ENCODE measurements at places on chromosomes 2 and 18. TPM values are rescaled to one million over a fixed set of nuclear protein-coding genes. Genes with fewer than 3 reads are reported as not detected.

Gene METTL4
- 4.1 TPM for total RNA-seq

Gene PRSS56
- total RNA-seq = not detected

Gene SLC9A4
- not detected for total RNA-seq

Gene POTEC
- not detected for total RNA-seq

DNA sequence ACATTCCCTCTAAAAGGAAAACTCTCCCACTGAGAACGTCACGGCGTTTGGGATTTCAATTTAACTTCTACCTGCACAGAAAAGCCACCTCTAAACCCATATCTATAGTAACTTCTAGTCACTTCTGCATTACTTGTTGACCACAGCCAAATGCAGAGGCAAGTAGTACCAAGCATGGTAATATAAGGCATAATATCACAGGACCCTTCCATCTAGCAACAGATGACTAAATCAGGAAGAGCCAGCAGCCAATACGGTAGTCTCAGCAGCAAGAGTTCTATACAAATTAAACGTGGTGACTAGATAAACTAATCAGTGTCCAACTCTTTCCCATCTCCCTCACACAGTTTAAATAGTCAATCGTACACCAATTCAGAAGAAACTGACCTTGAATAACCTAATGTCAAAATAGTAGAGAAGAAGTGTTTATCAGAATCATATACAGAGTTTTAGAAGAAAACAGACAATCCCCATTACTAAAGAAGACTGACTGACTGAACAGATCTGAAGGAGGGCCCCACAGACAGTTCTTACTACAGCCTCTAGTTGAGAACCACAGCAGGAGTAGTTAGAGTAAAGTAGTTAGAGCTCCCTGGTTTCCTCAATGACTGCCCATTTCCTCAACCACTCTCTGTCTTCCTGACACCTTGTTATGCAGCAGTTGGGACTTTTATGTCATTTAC lies 30.0 kb downstream of the MEMO1 start:
- H3K4me3 ChIP-seq = no peak overlapping the region
- DNase-seq = peak; percentile 49
- no peak overlapping the region for H3K27ac ChIP-seq
- peaks cover 7% of the 10 kb centered on the region for H3K36me3 ChIP-seq
- H3K27me3 ChIP-seq = no peaks in the 10 kb centered on the region

GRCh38 chr2:75284345-75284744 lies 85.0 kb upstream of the TACR1 start:
- no peak overlapping the region for H3K27ac ChIP-seq
- H3K27me3 ChIP-seq = no peaks in the 10 kb centered on the region
- no peaks in the 10 kb centered on the region for H3K36me3 ChIP-seq
- DNase-seq = no peak
- H3K4me1 ChIP-seq = no peaks in the 10 kb centered on the region
- H3K4me3 ChIP-seq = no peak overlapping the region

DNA sequence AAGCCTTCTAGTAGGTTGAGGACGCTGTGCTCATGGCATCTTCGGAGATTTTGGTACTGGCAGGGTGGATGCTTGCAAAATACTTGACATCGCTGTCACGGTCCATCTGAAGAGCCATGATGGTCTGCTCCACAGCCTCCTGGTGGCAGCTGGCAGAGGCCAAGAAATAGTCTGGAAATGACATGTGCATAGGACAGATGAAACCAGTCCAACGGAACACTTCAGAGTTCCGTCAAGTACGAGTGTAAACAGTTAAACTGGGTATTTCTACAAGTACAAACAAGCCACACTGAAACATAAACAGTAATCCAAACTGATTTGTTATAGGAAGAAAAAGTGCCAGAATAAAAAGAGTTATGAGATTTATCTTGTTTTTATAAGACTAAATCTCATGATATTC lies 66.6 kb downstream of the PPP4R1 start:
- H3K27me3 ChIP-seq = no peaks in the 10 kb centered on the region
- no peak overlapping the region for H3K4me3 ChIP-seq
- no peak overlapping the region for H3K27ac ChIP-seq
- H3K36me3 ChIP-seq = peaks cover 42% of the 10 kb centered on the region

DNA sequence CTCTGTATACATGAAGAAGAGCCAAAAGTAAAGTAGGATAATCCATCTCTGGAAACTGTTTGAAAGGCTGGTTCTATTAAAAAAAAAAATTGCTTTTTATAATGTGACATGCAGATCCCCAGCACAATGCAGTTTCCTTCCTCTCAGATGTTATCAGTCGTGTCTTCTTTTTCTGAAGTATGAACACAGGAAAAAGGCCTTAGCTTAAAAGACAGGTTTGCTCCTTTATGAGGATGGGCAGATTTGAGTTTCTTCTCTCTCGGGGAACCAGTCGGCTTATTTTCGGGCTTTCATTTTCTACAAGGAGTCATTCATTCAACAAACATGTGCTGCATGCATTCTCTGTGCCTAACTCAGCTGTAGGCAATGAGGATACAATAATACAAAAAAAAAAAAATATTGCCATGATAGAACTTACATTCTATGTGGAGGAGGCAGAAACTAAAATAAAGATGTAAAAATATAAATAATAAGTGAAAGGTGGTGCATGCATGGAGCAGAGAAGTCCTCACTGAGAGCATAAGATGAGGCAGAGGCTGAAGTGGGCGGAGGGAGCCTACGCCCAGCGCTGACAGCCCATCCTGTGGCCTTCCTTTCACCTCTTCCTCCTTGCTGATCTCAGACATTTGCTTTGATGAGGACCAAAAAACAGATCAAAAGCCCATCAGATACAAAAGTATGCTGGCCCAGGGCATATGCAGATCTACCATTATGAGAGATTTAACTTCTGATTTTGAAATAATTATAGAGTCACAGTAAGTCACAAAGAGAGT lies at the start of gene CD226:
TSS of gene CD226 (minus strand) at position 513 of the 773 bp plus-strand sequence. CDS start at position 46, 467 bp downstream.
- H3K27ac ChIP-seq = peak within 1 kb of the TSS; percentile 44
- DNase-seq = no peak
- no peaks in the 10 kb centered on the region for H3K4me1 ChIP-seq

- H3K4me3 ChIP-seq = no peak overlapping the region
- no peaks in the 10 kb centered on the region for H3K27me3 ChIP-seq
- no peak overlapping the region for H3K27ac ChIP-seq
- H3K36me3 ChIP-seq = no peaks in the 10 kb centered on the region
These were observed 425.4 kb upstream of the VRK2 start for GRCh38 chr2:57621122-57621663.

- H3K27me3 ChIP-seq = no peaks in the 10 kb centered on the region
- H3K27ac ChIP-seq = no peak overlapping the region
- no peak overlapping the region for H3K4me3 ChIP-seq
- DNase-seq = peak; percentile 73
- H3K36me3 ChIP-seq = no peaks in the 10 kb centered on the region
These were observed 48.4 kb upstream of the PIK3C3 start for GRCh38 chr18:41906528-41907146.

DNA sequence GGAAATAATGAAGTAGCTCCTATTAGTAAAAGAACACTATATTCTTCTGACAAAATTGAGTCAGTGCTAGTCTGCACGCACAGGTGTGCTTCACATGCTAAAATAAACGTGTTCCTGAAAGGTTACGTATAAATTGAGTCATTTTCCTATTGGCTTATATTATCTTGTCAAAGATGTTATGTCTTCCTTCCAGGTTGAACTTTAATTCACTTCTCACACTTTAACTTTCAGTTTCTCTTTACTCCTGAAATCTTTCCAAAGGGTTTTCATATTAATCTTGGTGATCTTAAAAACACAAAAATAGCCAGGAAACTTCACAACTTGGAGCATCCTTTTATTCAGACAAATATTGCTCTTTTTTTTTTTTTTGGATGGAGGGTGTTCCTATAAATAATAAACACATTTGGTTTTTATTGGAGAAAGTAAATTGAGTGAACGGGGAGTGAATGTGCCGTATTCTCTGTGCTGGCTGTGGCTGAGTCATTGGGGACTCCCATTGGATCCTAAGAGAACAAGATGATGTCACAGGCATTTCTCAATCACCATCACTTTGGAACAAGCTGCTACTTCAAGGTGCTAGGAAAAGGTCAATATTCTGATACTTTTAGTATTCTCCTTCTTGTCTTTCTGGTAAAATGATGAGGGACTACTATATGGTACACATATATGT lies 150.2 kb upstream of the SPATS2L start:
- H3K36me3 ChIP-seq = no peaks in the 10 kb centered on the region
- no peaks in the 10 kb centered on the region for H3K27me3 ChIP-seq
- no peak for DNase-seq
- no peak overlapping the region for H3K4me3 ChIP-seq
- H3K27ac ChIP-seq = no peak overlapping the region
- H3K4me1 ChIP-seq = no peaks in the 10 kb centered on the region

DNA sequence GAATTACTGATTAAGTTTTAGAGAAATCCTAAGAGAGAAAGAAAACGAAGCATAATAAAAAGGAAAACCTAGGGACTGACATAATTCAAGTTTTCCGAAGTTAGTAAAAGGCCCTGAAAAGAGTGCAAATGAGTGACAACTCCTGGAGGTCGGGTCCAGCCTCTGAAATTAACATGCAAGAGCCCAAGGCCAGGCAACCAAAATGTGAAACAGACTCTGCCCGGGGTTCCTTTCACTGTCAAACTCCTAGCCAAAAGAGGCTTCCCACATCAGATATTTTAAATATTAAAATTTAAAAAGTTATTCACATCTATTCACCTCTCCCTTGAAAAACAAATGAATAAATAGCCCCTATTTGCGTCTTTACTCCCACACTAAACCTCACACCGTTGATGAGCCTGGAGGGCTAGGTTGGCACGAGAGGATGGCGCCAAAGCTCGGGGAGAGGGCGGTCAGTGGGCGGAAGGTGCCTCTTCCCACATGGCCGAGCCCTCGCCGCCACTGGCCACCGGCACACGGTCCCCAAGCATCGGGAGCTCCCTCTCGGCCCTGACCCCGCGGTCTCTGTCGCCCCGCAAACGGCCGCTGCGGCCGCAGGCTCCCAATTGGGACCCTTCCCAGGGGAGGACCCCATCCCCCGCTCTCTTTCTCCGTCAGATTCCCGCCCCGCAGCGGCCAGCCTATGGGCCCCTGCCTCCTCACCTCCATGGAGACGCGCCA lies 630 bp downstream of the PPM1G start:
- H3K4me1 ChIP-seq = peaks cover 44% of the 10 kb centered on the region
- H3K27me3 ChIP-seq = no peaks in the 10 kb centered on the region
- H3K4me3 ChIP-seq = peak overlapping the region; percentile 92
- H3K36me3 ChIP-seq = peaks cover 9% of the 10 kb centered on the region
- DNase-seq = peak; percentile 15

GRCh38 chr2:218999881-219000568 lies 6.8 kb upstream of the CRYBA2 start:
- DNase-seq = peak; percentile 66
- no peak overlapping the region for H3K4me3 ChIP-seq
- peak overlapping the region; percentile 93 for H3K27ac ChIP-seq
- peaks cover 23% of the 10 kb centered on the region for H3K27me3 ChIP-seq
- peaks cover 61% of the 10 kb centered on the region for H3K4me1 ChIP-seq
- H3K36me3 ChIP-seq = no peaks in the 10 kb centered on the region

- H3K4me3 ChIP-seq = no peak overlapping the region
- no peaks in the 10 kb centered on the region for H3K36me3 ChIP-seq
- peak; percentile 64 for DNase-seq
- H3K4me1 ChIP-seq = peaks cover 21% of the 10 kb centered on the region
These were observed 251.1 kb upstream of the TRIB2 start for GRCh38 chr2:12465631-12466135.

- no peak overlapping the region for H3K4me3 ChIP-seq
- H3K36me3 ChIP-seq = no peaks in the 10 kb centered on the region
- no peaks in the 10 kb centered on the region for H3K4me1 ChIP-seq
- H3K27me3 ChIP-seq = peaks cover 5% of the 10 kb centered on the region
These were observed 157.2 kb upstream of the CAPN13 start for GRCh38 chr2:30964334-30965005.

- no peak overlapping the region for H3K27ac ChIP-seq
- no peaks in the 10 kb centered on the region for H3K4me1 ChIP-seq
- peaks cover 6% of the 10 kb centered on the region for H3K36me3 ChIP-seq
- H3K27me3 ChIP-seq = no peaks in the 10 kb centered on the region
- H3K4me3 ChIP-seq = no peak overlapping the region
These were observed 310.3 kb upstream of the CYP26B1 start for GRCh38 chr2:72457801-72458516.

- H3K27ac ChIP-seq = no peak overlapping the region
- H3K4me3 ChIP-seq = no peak overlapping the region
- no peaks in the 10 kb centered on the region for H3K36me3 ChIP-seq
- DNase-seq = no peak
These were observed 251.7 kb upstream of the HNRNPA3 start for GRCh38 chr2:176960736-176961520.

- no peaks in the 10 kb centered on the region for H3K27me3 ChIP-seq
- no peak overlapping the region for H3K27ac ChIP-seq
- H3K4me1 ChIP-seq = no peaks in the 10 kb centered on the region
- no peak overlapping the region for H3K4me3 ChIP-seq
- H3K36me3 ChIP-seq = no peaks in the 10 kb centered on the region
- no peak for DNase-seq
These were observed 9.1 kb downstream of the TWIST2 start for GRCh38 chr2:238856713-238857567.

DNA sequence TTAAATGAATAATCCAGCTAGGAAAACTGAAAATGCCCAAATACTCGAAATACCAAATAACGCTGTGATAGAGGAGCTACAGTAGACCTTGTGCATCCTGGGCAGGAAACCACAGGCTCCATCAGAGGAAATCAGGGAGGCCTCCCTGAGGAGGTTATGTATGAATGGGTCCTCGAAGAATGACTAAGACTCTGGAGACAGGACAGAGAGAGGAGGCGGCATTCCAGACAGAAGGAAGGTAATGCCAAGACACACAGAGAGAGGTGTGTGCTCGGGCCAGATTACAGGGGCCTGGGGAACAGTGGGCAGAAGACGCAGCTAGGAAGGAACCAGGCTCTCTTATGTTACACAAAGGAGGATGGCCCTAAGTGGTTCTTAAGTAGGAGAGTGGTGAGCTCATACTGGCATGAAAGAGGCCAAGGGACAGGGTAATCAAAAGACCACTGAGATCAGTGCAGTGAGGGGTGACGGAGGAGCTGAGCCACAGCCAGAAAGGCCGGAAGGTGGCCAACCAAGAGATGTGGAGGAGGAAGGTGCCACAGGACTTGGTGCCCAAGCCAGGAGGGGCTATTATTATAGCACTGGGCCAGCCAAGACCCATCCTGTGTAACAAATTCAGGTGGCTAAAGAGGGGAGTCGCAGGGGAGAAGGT lies 9.9 kb downstream of the ST3GAL5 start:
- no peak for DNase-seq
- H3K36me3 ChIP-seq = no peaks in the 10 kb centered on the region
- H3K27me3 ChIP-seq = no peaks in the 10 kb centered on the region
- H3K4me1 ChIP-seq = no peaks in the 10 kb centered on the region
- H3K4me3 ChIP-seq = no peak overlapping the region

DNA sequence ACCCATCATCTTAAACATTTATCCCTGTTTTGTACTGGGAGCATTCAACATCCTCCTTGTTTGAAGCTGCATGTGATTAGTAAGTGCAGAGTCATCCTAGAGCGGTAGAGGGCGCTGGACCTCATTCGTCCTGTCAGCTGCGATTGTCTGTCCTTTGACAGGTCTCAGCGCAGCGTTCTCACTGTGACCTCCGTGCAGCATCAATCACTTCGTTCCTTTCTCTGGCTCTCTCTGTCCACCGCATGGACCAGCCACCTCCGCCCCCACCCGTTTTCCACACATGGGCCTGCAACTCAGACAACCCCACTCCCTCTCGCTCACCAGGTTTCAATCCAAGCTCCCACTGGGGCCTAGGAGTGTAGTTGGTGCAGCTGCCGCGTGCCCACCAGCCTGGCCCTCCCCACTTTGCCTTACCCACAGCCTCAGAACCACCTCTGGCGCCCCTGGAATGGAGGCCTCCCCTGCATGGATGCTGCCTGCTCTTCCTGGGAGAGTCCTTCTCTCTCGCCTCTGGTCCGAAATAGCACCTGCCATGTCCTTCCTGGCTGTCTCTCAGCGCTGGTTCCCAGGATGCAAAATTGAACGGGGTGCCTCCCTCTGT lies 90.5 kb downstream of the NDUFA10 start:
- no peaks in the 10 kb centered on the region for H3K27me3 ChIP-seq
- peak; percentile 62 for DNase-seq
- H3K4me3 ChIP-seq = no peak overlapping the region
- no peaks in the 10 kb centered on the region for H3K36me3 ChIP-seq
- no peak overlapping the region for H3K27ac ChIP-seq
